ENCODE measurements at places on chromosomes 11 and 22. TPM values are rescaled to one million over a fixed set of nuclear protein-coding genes. Genes with fewer than 3 reads are reported as not detected.
A peak's percentile ranks its signal among the peaks of the same experiment; 100 is the strongest.

- no peak for DNase-seq
Observed at GRCh38 chr11:88202498-88202897, 27.3 kb upstream of the RAB38 start.

Gene ZNF214
- total RNA-seq, result 3.0 TPM

DNA sequence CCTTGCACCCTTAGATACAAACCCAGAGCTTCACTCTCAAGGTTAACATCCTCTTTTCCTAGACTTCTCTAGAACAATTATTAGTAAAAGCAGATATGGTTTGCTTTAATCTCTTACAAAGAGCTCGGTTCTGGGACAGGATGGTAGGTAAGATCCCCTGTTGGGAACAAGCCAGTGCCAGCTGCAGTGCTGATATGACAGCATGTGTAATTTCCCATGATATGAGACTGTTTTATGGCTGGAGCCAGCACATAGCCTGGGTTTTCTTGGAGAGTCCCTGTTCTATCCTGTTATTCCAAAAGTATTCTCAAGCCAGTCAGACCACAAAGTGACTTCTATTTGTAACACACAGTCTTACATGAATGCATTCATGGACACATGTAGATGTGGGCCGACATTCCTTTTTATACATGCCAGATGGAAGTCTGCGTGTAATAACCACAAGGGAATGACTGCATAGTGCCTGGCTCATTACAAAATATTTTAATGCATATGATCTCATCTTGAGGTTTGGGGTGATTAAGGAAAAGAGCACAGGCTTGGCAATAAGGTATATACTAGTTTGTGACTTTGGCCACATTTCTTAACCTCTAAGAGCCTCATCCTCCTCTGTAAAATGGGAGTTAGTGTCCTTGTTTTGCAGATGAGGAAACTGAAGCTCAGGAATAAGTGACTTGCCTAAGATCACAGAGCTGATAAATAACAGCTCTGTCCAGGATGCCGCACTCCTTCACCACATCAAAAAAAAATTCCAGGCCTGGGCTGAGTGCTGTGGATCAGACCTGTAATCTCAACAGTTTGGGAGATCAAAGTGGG lies 21.8 kb downstream of the CLMP start:
- DNase-seq, result no peak

DNA sequence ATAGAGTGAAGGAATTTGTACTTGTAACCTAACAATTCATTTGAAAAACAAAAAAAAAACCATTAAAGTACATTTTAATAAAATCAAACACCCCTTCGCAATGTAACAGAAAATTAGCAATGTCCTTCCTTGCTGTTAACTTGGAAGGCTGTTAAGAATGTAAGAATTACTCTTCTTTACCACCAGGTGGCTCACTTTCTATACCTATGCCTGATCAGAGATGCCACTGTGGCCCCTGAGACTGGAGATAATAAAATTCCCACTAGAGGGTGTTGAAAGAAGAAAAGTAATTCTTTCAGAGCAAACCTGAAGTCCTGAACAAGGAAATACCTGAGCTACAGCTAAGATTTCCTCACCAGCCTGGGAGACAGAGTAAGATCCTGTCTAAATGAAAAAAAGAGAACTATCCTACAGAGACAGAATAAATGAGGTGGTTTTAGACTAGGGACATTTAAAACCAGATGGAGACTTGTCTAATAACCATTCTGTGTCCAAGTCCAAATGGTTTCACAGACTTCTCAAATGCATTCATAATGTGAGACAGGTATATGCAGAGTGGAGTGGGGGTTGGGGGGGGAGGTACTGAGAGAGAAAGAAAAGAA lies 1089.3 kb downstream of the FAM181B start:
- no peak for DNase-seq

Gene CASP12
- not detected for total RNA-seq

Gene FANCF
- 16.7 TPM for total RNA-seq

- DNase-seq, result no peak
Observed at GRCh38 chr11:118597556-118597955, 9.9 kb upstream of the PHLDB1 start.

Gene GGTLC2
- not detected for total RNA-seq

GRCh38 chr11:9859554-9860305 lies 195.9 kb downstream of the SWAP70 start:
- DNase-seq, result no peak

GRCh38 chr11:122145715-122146274 lies 29.8 kb upstream of the BLID start:
- DNase-seq, result no peak

GRCh38 chr11:36421546-36422155 lies 88.4 kb downstream of the TRAF6 start:
- DNase-seq, result no peak

Gene CHKA
- total RNA-seq, result 100 TPM

Gene APOBEC3B
- 43.3 TPM for total RNA-seq

DNA sequence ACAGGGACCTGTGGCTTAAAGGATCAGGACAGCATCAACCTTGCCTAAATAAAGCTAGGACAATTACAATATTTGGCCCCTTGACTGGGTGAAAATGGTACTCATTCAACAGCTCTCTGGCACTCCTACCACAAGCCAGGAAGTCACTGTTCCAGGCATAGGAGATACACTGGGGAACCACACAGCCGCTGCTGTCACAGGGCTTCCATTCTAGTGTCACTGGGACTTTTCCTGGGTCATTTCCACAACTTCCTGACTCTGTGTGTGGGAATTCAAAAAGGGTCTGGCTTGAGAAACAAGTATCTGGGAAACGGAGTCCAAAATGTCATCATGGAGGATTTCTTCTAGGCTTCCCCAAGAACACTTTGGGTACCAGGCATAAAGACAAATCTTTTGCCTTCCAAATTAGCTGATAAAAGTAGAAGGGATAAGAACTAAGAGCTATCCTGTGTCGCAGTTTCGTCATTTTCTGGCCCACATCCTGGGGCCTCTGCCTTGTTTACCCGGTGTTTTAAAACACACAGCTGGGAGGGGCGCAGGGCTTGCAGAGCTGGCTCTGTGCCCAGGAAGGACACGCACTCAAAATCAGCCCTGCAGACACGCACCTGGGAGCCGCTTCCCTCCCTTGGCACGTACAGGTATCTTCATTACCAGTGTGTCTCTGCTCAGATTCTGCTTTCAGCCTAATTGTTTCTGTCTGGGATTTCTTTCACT lies 38.0 kb downstream of the TMEM45B start:
- peak; percentile 74 for DNase-seq

DNA sequence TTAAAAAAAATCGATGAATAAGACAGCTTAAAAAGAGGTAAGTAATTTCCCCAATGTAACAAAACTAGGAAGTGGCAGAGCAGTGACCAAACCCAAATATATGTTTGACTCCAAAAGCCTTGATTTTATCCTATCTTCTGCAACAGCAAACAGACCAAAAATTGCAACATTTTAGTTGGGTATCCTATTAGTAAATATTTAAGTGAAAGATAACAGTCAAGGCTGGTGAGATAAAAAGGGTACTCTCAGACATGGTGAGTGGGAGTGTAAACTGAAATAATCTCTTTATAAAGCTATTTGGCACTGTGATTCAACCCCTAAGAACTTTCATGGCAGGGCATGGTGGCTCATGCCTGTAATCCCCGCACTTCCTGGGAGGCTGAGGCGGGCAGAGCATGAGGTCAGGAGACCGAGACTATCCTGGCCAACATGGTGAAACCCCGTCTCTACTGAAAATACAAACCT lies 1.9 kb upstream of the RDX start:
- DNase-seq, result no peak

GRCh38 chr11:110712659-110713448 lies 617 bp upstream of the ARHGAP20 start:
- no peak for DNase-seq

- peak; percentile 91 for DNase-seq
Observed at GRCh38 chr11:73227571-73228211, 9.6 kb downstream of the P2RY2 start.

Gene POTEH
- total RNA-seq, result not detected

Gene LINC01488
- total RNA-seq, result not detected

DNA sequence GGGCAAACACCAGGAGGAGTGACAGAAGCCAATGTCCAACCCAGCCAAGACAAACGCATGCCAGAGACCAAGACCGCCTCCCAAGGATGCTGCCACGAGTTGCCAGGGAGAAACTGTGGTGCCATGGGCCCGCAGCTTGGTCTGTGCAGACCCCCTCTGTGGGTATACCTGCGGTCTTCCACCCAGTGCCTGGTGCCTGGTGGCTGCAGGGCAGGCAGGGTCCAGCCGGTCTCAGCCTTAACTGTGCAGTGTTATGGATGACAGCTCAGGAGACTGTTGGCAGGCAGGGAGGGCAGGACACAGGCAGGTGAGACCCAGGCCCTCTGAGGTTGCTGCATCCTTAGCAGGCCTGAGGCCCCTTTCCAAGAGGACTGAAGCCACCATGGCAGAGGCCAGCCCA lies 97.9 kb downstream of the MED15 start:
- DNase-seq, result no peak

Gene OR5AR1
- not detected for total RNA-seq

Gene ANO5
- 4.3 TPM for total RNA-seq

Gene VPS11
- 15.1 TPM for total RNA-seq

GRCh38 chr11:118924591-118925585 lies 838 bp downstream of the BCL9L start:
- DNase-seq, result peak; percentile 50

Gene TYR
- total RNA-seq, result not detected

Gene WNT7B
- 97.0 TPM for total RNA-seq

- DNase-seq, result peak; percentile 67
Observed at GRCh38 chr22:24230911-24231656, 13.8 kb downstream of the GGT5 start.

DNA sequence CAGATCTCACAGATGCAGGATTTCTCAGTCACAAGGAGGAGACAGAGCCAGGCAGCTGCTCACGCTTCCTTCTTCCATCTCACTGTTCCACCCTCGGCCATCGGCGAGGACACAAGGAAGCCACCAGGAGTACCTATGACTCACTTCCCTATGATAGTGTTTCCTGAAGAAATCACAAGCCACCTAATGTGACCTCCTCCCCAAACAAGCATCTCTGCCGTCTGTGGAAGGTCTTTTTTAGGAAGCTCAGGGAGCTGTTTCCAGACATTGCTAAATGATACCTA lies 672.7 kb downstream of the TBC1D22A start:
- no peak for DNase-seq

GRCh38 chr22:50190941-50191741 lies 5.4 kb downstream of the TRABD start:
- no peak for DNase-seq

Gene OR5M8
- not detected for total RNA-seq

DNA sequence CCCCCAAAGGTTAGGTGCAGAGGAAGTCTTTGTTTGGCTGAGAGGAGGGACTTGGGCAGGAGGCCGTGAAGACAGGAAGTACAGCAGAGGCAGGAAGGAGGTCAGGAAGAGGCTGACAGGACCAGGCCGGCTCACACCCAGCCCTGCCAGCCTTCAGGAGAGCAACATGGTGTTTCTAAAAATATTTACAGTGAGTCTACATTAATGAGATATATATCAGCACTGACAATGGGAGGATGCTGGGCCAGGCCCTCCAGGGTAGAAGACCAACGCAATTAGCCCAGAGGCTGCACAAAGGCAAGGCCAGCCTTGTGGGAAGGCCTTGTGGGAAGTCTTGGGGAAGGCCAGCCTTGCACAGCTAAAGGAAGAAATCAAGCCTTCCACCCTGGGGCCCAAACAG lies 7.9 kb upstream of the APLNR start:
- no peak for DNase-seq

Gene RELT
- total RNA-seq, result 11.8 TPM

DNA sequence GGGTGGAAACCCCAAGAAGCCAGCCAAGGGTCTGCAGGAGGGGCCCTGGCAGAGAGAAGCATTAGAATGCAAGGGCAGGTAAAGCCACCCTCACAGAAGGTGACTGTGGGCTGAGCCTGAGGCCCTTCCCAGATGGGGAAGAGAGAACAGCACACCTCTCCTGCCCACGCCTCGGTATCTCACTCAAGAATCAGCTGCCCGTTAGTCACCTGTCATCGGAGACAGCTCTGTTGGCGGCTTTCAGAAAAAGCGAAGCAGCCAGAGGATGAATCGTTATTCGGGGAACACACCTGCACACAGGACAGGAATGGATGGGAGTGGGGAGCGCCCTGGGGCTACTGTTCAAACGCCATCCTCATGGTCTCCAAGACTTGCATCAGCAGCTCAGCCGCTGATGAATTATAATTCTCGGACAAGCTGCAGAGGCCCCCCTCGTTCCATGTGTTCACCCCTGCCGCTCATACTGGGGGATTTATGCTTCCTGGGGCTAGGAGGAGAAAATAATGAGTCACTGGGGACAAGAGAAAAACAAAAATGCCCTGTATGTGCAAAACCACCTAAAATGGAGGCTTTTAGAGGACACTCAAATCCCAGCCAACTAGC lies 21.6 kb upstream of the TMA7B start:
- no peak for DNase-seq

DNA sequence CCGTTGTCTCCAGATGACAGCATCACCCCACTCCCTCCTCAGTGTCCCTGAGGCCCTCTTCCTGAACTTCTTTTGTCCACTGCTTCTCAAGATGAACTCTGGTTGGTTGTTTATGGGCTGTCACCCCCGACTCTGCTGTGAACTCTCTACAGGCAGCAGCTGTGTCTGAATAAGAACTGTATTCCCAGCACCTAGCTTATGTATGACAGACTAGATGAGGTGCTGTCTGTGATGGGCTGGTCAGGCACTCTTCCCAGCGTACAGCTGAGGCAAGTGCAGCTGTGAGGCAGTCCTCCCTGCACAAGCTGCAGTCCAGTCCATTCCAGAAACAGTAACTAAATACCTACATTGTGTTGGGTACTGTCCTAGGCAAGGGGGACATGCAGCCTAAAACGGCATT lies 111.4 kb upstream of the PITPNB start:
- no peak for DNase-seq

Gene RBMXL2
- not detected for total RNA-seq

DNA sequence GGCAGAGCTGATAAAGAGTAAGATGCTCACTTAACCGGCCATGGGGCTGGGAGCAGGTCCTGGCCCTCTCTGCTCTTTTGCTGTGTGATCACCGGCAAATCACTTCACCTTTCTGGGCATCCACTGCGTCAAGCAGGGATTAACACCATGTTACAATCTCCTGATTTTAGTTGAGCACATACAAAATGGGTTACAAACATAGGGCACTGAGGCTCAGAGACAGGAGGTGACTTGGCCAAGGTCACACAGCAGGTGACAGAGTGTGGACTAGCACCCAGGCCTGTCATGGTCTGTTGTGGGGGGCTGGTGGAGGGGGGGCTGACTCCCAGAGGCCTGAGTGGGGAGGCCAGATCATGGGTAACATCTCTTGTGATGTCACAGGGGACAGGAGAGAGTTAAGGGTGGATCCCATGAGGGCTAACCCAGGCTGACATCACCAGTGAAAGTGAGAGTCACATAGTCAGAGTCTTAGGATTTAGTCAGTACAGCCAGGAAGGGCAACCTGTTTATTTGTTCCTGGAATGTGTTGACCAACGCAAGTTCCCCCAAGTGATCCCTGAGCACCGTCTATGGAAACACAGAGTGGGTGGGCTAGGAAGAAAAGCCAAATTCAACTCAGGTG lies 27.8 kb downstream of the GDPD5 start:
- DNase-seq, result no peak

DNA sequence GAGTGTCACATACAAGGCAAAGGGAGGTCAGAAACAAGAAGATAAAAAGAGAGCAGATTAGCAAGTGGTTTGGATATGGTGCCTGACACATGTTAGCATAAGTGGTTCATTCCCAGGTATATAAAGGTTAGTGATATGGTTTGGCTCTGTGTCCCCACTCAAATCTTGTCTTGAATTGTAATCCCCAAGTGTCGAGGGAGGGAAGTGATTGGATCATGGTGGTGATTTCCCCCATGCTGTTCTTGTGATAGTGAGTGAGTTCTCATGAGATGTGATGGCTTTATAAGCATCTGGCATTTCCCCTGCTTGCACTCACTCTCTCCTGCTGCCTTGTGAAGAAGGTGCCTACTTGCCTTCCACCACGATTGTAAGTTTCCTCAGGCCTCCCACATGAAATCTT lies 12.1 kb upstream of the DKK3 start:
- DNase-seq, result no peak

Gene SLC5A12
- total RNA-seq, result not detected
